ENCODE measurements at places on chromosomes 13 and 19.

- H3K27me3 ChIP-seq: no peaks in the 10 kb centered on the region
- DNase-seq: no peak
- no peak overlapping the region for H3K4me3 ChIP-seq
- H3K4me1 ChIP-seq: no peaks in the 10 kb centered on the region
- no peaks in the 10 kb centered on the region for H3K36me3 ChIP-seq
Measured at GRCh38 chr13:101930331-101930730, 471.5 kb downstream of the FGF14 start.

DNA sequence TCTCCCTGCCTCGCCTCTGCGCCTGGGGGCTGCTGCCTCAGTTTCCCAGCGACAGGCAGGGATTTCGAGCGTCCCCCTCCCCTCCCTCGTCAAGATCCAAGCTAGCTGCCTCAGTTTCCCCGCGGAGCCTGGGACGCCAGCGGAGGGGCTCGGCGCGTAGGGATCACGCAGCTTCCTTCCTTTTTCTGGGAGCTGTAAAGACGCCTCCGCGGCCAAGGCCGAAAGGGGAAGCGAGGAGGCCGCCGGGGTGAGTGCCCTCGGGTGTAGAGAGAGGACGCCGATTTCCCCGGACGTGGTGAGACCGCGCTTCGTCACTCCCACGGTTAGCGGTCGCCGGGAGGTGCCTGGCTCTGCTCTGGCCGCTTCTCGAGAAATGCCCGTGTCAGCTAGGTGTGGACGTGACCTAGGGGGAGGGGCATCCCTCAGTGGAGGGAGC is 722 bp upstream of the ICAM1 start:
- peak overlapping the region; percentile 57 for H3K4me3 ChIP-seq
- H3K27ac ChIP-seq: peak overlapping the region; percentile 46
- no peaks in the 10 kb centered on the region for H3K27me3 ChIP-seq

GRCh38 chr13:98309569-98310335 is 132.7 kb upstream of the RNF113B start:
- H3K4me1 ChIP-seq: no peaks in the 10 kb centered on the region
- no peak overlapping the region for H3K4me3 ChIP-seq
- no peak overlapping the region for H3K27ac ChIP-seq
- H3K27me3 ChIP-seq: no peaks in the 10 kb centered on the region

DNA sequence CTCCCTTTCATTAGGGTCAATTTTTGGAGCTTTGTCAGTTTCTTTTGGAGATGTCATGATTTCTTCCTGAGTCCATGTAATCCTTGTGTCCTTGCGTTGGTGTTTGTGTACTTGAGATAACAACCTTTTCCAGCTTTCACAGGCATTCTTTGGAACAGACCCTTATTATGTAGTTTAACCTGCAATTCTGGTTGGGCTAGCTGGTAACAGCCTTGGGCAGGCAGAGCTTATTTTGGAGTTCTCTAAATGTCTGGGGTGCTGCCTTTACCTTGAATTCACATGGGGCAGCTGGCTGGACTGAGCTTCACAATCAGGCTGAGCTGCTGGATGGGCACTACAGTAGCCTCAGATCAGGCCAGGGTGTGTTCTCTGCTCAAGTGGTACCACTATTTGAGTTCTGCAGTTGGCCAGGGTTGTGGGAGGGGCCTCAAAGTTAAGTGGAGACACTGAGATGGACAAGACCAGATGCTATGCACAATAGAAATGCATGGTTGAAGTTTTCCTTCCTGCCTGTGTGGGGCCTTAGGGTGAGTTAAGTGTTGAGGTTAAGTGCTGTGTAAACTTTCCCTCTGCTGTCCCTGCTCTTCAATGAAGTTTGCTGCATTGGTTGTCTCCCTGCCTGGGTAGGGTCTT is 277.3 kb downstream of the ATP8A2 start:
- no peak overlapping the region for H3K4me3 ChIP-seq
- DNase-seq: no peak
- H3K27me3 ChIP-seq: no peaks in the 10 kb centered on the region
- no peak overlapping the region for H3K27ac ChIP-seq

DNA sequence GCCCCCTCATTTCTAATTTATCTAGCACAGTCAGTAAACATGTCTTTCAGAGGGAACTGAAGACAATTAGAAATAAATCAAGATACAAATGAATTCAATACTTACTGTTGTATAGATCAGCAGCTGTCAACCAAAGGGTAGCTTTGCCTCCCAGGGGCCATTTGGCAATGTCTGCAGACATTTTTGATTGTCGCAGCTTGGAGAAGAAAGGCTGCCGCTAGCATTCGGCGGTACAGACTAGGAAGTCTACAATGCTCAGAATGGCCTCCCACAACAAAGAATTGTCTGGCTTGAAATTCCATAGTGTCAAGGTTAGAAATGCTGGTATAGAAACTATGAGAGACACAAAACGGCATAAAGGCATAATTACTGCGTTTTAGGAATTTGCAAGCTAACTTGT is 91.6 kb downstream of the RGCC start:
- H3K27ac ChIP-seq: no peak overlapping the region
- H3K36me3 ChIP-seq: no peaks in the 10 kb centered on the region
- no peak overlapping the region for H3K4me3 ChIP-seq
- no peak for DNase-seq
- no peaks in the 10 kb centered on the region for H3K27me3 ChIP-seq
- no peaks in the 10 kb centered on the region for H3K4me1 ChIP-seq

- 0 out of 2 replicates have a peak, but pooled peaks cover 3% of the 10 kb centered on the region for H3K4me1 ChIP-seq
- no peaks in the 10 kb centered on the region for H3K27me3 ChIP-seq
- DNase-seq: peak; percentile 43
- peak overlapping the region; percentile 78 for H3K27ac ChIP-seq
- peak overlapping the region; percentile 96 for H3K4me3 ChIP-seq
Measured at GRCh38 chr19:1384478-1385110, 887 bp downstream of the NDUFS7 start.

Data from MM.1S (cell line).